Epithelial cell of proximal tubule (primary cell): ENCODE measurements at places on chromosomes 11 and 22. TPM values are rescaled to one million over a fixed set of nuclear protein-coding genes. Genes with fewer than 3 reads are reported as not detected.

ELMOD1 gene
- 0.07 TPM in 1 of 2 replicates, not detected in the other for total RNA-seq

BIRC3 gene
- 17.3 and 17.8 TPM in 2 replicates for total RNA-seq

C22orf31 gene
- total RNA-seq: not detected in 2 replicates

CRACR2B gene
- 21.0 and 55.7 TPM in 2 replicates for total RNA-seq

RASD2 gene
- total RNA-seq: 0.07 and 0.12 TPM in 2 replicates

PNPLA5 gene
- total RNA-seq: not detected in 2 replicates

ANGPTL5 gene
- total RNA-seq: not detected in 2 replicates

OR51I1 gene
- not detected in 2 replicates for total RNA-seq

POTEH gene
- not detected in 2 replicates for total RNA-seq

PANX3 gene
- not detected in 2 replicates for total RNA-seq

CAVIN3 gene
- 321 and 498 TPM in 2 replicates for total RNA-seq

COPB1 gene
- total RNA-seq: 129 and 132 TPM in 2 replicates

ALKBH8 gene
- total RNA-seq: 5.3 and 7.4 TPM in 2 replicates
